Cardiac muscle cell (in vitro differentiated cells and primary cell): ENCODE measurements at places on chromosomes 7 and 10. TPM values are rescaled to one million over a fixed set of nuclear protein-coding genes. Genes with fewer than 3 reads are reported as not detected.

The FGL2 gene
- total RNA-seq: 0.14 and 0.51 TPM in 2 replicates

The CCDC6 gene
- total RNA-seq: 15.8 and 22.2 TPM in 2 replicates

The LLCFC1 gene
- not detected in 2 replicates for total RNA-seq

The ZNF503 gene
- 110 and 124 TPM in 2 replicates for total RNA-seq

The SORCS1 gene
- total RNA-seq: 60.1 and 73.0 TPM in 2 replicates

The SEMA3E gene
- 0.78 and 0.92 TPM in 2 replicates for total RNA-seq

The GLI3 gene
- 10.0 and 15.2 TPM in 2 replicates for total RNA-seq

The DHTKD1 gene
- total RNA-seq: 34.5 and 51.6 TPM in 2 replicates

The SEPTIN7 gene
- total RNA-seq: 192 and 261 TPM in 2 replicates

The AVPI1 gene
- 8.7 and 19.0 TPM in 2 replicates for total RNA-seq

The MYH16 gene
- total RNA-seq: not detected in 2 replicates

The ACTR3C gene
- 1.5 and 4.8 TPM in 2 replicates for total RNA-seq

The SPAM1 gene
- not detected in 2 replicates for total RNA-seq

The INMT gene
- 2.6 and 4.9 TPM in 2 replicates for total RNA-seq

The OR2A42 gene
- not detected in 2 replicates for total RNA-seq

The PON1 gene
- total RNA-seq: not detected in 2 replicates

The SPDYE1 gene
- not detected in 2 replicates for total RNA-seq

The A1CF gene
- total RNA-seq: not detected in 2 replicates

The ZNF488 gene
- 0.07 and 0.15 TPM in 2 replicates for total RNA-seq

The CH25H gene
- not detected in 2 replicates for total RNA-seq

The ATOH7 gene
- 0.11 TPM in 1 of 2 replicates, not detected in the other for total RNA-seq

The NFE2L3 gene
- 2.1 TPM in 2 replicates for total RNA-seq

The UPK3B gene
- 0.88 and 1.5 TPM in 2 replicates for total RNA-seq

The CPA2 gene
- total RNA-seq: 0.71 and 1.9 TPM in 2 replicates

The AZGP1 gene
- total RNA-seq: 0.39 TPM in 1 of 2 replicates, not detected in the other

The TUBB8 gene
- 0.36 TPM in 1 of 2 replicates, not detected in the other for total RNA-seq

The DNAJB6 gene
- 110 and 117 TPM in 2 replicates for total RNA-seq

The ST8SIA6 gene
- total RNA-seq: not detected in 2 replicates

The HOXA3 gene
- total RNA-seq: 1.4 and 9.4 TPM in 2 replicates

The SLC18A3 gene
- total RNA-seq: not detected in 2 replicates

The HABP2 gene
- not detected in 2 replicates for total RNA-seq

The OR2A5 gene
- total RNA-seq: not detected in 2 replicates

The TYW1B gene
- total RNA-seq: 2.4 and 2.9 TPM in 2 replicates

The EPHB4 gene
- total RNA-seq: 48.9 and 53.6 TPM in 2 replicates

The AIFM2 gene
- total RNA-seq: 4.9 and 5.4 TPM in 2 replicates

The THSD7A gene
- total RNA-seq: 2.0 and 3.7 TPM in 2 replicates
